ENCODE measurements at places on chromosomes 6 and 20.
A peak's percentile ranks its signal among the peaks of the same experiment; 100 is the strongest.

- no peak for DNase-seq
Measured at GRCh38 chr6:52515219-52515960, 61.5 kb downstream of the TRAM2 start.

DNA sequence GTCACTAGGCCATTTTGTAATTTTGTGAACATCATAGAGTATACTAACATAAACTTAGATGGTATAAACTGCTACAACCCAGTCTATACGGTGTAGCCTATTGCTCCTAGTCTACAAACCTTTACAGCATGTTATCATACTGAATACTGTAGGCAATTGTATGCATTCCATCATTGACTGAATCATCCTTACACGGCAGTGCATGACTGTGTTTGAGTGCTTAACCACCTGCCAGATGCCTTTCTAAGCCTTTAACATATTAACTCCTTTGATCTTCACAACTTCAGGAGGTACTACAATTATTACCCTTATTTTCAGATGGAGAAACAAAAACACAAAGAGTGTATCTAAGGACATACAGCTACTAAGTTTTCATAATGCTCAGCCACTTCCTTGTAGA, 14.0 kb downstream of the DPPA5 start:
- DNase-seq: no peak

GRCh38 chr6:105282631-105283585, 103.1 kb upstream of the POPDC3 start:
- DNase-seq: no peak

DNA sequence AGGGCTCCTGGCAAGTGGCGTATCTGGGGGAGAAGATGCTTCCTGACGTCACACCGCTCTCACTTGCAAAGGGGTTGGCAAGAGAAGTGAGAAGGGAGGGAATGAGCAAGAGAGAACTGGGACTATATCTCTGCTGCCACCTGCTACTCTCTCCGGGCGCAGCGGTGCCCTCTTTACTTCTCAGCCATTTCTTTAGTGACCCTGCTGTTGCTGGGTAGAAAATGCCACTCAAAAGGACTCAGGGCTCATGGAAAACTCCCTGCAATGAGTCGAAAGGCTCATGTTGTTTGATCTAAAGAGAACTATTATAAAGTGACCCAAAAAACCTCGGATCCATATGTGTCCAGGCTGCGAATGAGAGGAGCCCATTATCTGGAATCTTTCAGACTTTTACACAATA, 401.8 kb downstream of the SAMD5 start:
- no peak for DNase-seq

DNA sequence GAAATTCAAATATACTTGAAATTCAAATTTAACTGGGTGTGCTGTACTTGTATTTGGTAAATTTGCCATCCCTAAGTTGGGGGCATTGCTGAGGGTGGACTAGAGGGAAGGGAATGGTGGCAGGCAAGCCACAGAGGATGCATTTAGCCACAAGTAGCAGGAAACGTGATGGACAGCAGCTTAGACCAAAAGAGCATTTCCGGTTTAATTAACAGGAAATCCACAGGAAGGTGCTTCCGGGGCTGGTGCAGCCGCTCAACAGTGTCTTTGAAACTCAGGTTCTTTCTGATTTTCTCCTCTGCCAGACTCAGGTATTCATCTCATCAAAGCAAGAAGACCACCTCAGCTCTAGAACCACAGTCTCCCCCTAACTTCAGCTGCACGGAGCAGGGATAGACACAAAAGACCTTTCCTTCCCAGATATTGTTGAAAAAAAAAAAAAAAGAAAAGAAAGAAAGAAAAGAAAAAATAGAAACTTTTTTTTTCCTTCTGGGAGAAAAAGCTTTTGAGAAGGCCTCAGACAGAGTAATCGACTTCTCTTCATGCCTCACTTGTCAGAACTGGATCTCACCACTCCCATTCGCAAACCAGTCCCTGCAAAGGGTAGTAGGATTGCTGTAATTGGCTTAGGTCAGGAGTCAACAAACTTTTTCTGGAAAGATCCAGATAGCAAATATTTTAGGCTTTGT, 8.0 kb upstream of the BCAS1 start:
- DNase-seq: no peak

GRCh38 chr6:14945461-14946185, 300.2 kb upstream of the JARID2 start:
- no peak for DNase-seq

GRCh38 chr6:17962436-17963031, 24.9 kb downstream of the KIF13A start:
- peak; percentile 27 for DNase-seq
